Stimulated activated CD8-positive, alpha-beta memory T cell treated with anti-CD3 and anti-CD28 coated beads, Interleukin-2, amount 100 ng/mL, for 1 hour (primary cell): ENCODE measurements at places on chromosomes 12 and 14.

DNA sequence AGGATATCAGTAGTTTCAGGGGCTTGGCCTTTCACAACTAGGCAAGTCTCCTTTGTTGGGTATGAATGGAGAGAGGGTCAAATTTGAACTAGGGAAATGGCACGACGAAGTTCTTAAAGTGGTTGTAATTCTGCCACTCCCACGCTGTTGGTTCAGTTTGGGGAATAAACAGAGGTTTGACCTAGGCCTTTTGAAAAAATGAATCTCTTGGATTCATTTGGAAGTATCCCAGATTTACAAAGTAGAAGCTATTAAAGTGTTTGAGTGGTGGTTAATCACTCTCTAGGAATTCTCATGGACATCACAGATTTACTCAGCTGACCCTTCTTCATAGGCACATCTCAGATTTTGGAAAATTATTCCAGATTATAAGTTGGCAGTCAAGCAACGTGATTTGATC is 14.8 kb downstream of the BATF start:
- no peak for DNase-seq

- no peak for DNase-seq
These were observed 1008.4 kb upstream of the ATXN7L3B start for GRCh38 chr12:73529231-73529630.

- DNase-seq, result no peak
These were observed 151.9 kb upstream of the NOS1 start for GRCh38 chr12:117513353-117513752.

DNA sequence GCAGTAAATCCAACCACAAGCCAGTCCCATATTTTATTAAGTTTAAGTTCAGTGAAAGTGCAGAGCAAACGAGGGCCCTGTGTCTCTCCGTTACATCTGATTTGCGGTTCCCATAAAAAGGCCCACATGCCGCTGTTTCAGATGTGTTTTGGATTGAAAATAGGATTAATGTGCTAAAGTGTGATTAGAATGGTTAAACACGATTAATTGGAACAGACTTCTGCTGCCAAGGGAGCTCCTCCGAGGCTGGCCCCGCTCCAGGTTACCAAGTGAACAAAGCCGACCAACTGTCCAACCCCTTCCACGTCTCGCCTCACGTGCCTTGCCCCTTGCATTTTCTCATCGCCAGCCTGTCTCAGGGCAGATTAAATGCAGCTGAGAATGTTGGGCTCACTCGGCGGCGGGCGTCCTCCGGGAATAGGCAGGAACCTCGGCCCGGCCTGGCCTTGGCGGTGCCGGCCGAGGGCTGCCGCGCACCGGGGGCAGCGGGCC is 166.5 kb upstream of the GSC start:
- DNase-seq, result no peak

GRCh38 chr14:58805605-58806409 is 168.0 kb downstream of the DACT1 start:
- DNase-seq, result no peak

DNA sequence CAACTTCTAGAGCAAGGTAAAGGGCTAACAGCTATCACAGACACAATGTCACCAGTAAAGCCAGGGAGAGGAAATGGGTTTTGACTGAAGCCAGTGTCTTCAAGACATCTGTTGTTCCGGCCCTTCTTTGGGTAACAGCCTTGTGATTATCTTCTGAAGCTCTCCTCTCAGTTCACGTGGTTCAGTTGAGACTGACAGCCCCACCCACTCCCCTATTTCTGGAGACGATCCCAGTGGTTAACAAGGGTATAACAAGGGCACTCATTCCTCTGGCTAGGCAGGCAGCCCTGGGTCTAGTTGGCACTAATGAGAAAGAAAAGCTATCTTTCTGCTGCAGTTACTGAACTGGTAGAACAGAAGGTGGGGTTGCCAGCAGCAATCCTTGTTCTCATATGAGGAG is 6.9 kb downstream of the GNPTAB start:
- peak; percentile 42 for DNase-seq

DNA sequence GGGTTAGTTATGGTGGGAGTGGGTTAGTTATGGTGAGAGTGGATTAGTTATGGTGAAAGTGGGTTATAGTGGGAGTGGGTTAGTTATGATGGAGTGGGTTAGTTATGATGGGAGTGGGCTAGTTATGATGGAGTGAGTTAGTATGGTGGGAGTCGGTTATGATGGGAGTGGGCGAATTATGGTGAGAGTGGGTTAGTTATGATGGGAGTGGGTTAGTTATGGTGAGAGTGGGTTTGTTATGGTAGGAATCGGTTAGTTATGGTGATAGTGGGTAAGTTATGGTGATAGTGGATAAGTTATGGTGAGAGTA is 22.1 kb upstream of the SFSWAP start:
- no peak for DNase-seq

- no peak for DNase-seq
These were observed 2.7 kb downstream of the TGFB3 start for GRCh38 chr14:75979071-75979571.

DNA sequence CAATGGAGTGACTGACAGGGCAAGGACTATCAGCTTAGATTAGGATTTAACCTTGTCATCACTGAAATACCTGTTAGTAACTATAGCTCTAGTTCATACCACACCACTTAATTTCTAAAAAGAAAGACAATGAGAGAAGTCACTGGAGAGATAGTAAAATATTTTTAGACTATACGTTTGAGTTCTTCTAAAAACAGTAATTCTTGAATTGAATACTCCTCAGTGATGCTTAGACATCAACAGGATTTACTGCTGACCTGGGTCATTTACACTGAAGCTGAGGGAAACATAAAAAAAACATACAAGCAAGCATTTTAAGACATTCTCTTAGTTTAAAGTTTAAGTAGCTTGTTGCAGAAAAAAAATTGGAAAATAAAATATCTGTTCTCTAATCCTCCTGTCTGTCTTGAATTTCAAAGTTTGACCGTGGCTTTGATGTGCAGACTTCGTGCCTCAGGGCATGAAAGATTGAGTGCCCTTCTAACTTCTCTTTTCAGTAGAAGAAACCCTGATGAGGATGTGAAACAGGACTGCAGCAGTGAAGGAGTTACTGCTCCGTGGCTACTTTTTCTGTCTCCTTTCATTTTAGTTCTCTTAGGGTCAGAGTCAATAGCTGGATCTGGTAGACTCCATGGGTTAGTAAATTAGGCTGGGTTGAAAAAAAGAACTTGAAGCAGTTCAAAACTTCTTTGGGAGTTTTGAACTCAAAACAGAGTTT is 172.2 kb downstream of the PTPRO start:
- DNase-seq, result no peak

GRCh38 chr14:43413084-43413483 is 1094.0 kb downstream of the FSCB start:
- no peak for DNase-seq

GRCh38 chr14:94686511-94687160 is 74.4 kb downstream of the SERPINA3 start:
- no peak for DNase-seq

GRCh38 chr14:69535230-69535848 is 39.3 kb downstream of the CCDC177 start:
- DNase-seq, result no peak

DNA sequence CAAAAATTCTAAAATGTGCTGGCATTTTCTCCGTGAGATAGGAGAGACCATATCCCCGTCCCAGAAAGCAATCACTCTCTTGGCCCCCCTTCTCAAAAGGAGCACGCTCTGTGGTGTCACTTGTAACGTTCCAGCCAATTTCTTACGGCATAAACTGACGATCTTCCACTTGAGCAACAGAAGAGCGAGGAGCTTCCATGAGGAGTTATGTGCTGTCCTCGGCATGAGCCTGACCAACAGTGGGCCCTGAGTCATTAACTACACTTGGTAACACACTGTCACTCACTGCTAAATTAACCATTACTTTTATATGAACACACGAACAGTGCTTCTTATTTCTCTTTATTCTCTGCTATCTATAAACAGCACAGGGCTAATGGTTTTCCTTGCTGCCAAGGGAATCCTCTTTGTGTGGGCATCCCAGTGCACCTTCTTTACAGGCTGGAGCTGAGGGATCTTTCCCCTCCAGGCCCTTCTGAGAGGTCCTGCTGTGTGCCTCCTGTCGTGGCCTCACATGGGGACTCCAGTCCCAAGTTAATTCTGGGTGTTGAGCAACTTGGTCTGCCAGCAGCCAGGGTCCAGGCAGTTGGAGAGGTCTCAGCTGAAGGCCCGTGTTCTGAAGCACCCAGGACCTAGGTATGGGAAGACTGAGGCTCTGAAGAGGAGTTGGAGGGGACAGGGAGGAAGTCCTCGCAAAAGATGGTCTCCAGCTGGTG is 9.4 kb downstream of the SLC6A13 start:
- DNase-seq, result no peak

- DNase-seq, result no peak
These were observed 17.3 kb downstream of the EPYC start for GRCh38 chr12:90987520-90987919.

GRCh38 chr12:3219233-3219632 is 142.1 kb downstream of the TSPAN9 start:
- DNase-seq, result no peak

- DNase-seq, result no peak
These were observed 33.7 kb upstream of the HELB start for GRCh38 chr12:66268562-66268961.

DNA sequence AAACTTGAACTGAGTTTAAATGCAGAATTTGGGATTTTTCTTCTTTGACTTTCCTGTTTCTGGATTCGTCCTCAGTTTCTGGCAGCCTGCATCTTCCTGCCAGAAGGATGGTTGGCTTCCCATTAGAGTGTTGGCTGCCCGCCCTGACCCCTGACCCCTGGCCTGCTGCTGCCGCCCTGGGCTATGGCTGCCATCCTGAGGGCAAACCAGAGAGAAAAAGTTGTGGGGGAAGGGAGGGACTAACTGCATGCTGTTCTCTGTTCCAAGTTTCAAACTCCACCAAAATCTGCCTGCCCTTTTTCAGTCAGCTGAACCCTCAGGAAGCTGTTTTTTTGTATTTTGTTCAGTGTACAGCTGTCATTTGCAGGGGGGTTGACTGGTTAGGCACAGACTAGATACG is 48.4 kb downstream of the FNTB start:
- no peak for DNase-seq

DNA sequence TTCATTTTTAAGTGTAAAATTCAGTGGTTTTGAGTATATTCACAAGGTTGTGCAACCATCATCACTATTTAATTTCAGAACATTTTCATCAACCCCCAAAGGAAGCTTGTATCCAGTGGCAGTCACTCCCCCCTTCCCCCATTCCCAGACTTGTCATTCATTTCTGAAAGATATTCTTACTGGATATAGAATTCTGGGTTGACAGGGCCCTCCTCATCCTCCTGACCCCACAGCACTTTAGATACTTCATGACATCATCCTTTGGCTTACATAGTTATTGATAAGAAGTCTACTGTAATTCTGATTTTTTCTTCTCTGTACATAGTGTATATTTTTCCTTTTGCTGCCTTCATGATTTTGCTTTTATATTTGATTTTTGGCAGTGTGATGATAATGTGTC is 8.8 kb upstream of the ADGRD1 start:
- DNase-seq, result no peak

- no peak for DNase-seq
These were observed 85.8 kb downstream of the SLC25A47 start for GRCh38 chr14:100409003-100409360.

DNA sequence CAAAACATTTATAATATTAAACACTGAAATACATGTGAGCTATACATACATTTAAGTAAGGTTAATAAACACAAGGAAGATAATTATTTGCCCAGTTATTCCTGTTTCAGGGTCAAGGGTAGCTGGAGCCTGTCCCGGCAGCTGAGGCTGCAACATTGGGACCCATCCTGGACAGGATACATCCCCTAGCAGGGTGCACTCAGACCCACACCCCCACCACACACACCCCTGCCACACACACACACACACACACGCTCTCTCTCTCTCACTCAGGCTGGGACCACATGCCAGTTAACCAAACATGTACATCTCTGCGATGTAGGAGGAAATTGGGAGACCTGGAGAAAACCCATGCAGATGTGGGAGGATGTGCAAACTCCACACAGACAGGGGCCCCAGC is 112.6 kb upstream of the TMCC3 start:
- DNase-seq, result no peak

- DNase-seq, result no peak
These were observed 76.6 kb downstream of the SSPN start for GRCh38 chr12:26271889-26272492.

DNA sequence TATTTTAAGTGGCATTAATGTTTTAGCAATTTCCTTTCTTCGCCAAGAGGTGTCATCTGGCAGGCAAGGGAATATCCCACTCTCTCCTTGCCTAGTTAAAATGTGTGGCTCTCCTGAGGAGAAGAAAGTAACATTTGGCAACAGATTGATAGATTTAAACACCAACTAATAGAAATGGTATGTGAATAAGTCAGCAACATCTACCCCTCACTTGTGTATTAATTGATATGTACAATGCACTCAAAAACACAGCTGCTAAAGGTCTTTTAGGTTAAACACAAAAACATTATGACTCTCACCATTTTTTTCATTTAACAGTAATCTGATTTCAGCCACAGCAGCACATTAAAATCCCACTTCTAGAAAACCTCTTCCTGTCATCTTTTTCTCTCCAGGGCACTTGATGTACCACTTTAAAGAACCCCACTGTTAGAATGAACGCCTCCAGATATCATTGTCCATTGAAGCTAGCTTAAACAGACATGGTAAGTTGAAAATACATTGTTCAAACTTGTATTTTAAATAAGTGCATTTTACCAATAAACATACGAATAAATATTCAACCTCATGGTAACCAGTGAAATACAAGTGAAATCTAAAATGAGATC is 151.7 kb downstream of the RPAP3 start:
- no peak for DNase-seq
